ENCODE measurements at places on chromosomes 4 and X.

- no peak for DNase-seq
Measured at GRCh38 chrX:133413218-133413925, 1.9 kb downstream of the GPC4 start.

GRCh38 chr4:63155561-63155960 is 1253.7 kb downstream of the TECRL start:
- DNase-seq: no peak

- no peak for DNase-seq
Measured at GRCh38 chrX:54359408-54359807, 1.6 kb upstream of the WNK3 start.

- DNase-seq: no peak
Measured at GRCh38 chrX:31715675-31716074, 643.8 kb upstream of the FTHL17 start.

DNA sequence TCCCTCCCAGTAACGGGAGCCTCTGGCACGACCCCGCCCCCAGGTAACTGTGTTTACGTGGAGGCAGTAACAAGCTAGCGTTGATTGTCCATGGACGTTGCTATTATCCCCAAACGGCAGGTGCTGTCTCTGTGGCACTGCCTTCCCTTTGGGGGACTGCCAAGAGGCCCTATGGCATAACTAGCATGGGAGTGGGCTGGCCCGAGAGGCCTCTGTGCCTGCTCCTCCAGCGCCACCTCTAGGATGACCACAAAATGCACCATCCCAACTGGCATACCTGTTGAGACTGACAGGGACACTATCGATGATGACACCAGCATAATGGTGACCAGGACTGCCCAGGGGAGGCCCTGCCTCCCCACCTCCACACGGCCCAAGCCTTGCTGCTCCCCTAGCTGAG is 1.5 kb downstream of the SRPK3 start:
- peak; percentile 54 for DNase-seq

DNA sequence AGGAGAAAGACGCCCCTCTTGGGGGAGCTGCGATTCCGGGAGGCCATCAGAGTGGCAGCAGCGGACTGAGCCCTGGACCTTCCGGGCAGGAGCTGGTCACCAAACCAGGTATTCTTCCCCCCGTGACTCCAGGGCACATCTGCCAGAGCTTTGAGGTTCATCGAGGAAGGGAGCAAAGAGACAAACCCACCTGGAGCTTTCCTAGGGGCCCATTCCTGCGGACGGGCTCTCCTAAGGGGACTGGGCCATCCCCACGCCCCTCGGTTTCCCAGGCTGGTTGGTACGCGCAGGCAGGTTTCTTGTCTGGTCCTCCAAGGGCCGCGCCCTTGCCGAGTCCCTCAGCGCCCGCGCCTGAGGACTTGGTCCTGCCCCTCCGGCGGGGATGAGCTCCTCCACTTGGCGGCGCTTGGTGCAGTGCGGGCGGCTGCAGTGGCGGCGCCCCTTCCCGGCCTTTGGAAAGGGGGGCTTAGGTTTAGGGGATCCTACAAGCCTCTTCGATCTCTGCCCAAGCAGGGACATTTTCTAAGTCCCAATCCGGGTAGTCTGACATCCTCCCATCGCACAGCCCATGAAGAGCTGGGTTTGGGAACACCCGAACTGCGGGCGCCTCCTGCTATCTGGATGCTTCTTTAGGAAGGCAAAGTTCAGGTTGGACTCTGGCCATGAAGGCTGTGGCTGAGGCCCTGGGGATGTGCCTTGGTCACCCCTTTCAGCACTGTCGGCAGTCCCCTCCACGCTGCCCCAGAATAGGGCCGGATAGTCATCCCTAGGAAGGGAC is 538 bp downstream of the STBD1 start:
- peak; percentile 22 for DNase-seq

DNA sequence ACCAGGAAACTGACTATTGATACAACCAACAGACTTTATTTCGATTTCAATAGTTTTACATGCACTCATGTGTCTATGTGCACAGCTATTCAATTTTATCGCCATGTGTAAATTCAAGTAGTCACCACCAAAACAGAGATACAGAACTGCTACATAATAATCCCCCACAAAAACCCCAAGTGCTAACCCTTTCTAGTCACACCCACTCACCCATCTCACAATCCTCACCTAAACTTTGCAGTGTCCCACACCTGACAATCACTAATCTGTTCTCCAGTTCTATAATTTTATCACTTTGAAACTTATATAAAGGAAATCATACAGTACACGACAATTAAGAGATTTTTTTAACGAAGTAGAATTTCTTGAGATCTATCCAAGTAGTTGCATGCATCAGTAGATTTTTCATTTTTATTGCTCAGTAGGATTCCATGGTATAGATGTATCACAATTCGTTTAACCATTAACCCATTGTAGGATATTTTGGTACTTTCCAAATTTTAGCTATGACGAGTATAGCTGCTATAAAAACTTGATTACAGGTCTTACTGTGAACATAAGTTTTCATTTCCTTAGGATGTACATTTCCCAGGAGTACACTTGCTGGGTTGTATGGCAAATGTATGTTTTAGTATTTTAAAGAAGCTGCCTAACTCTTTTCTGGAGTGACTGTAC is 85.9 kb downstream of the CASK start:
- no peak for DNase-seq

- no peak for DNase-seq
Measured at GRCh38 chrX:13090339-13091110, 46.1 kb upstream of the FAM9C start.

- no peak for DNase-seq
Measured at GRCh38 chrX:47605024-47605423, 14.6 kb downstream of the SYN1 start.

DNA sequence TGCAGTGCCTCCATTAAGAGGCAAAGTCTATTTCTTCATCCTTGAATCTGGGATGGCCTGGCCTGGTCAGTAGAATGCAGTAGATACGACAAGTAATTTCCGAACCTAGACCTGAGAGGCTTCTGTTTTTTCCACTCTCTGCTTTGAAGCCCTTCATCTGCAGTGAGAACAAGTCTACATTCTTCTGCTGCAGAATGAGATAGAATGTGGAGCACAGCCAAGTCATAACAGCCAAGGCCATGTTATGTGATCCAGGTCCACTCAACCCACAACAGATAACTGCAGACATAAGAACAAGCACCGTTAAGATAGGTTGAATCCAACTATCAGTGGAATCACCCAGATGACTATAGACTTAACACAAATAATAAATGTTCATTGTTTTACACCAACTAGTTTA is 1297.7 kb downstream of the C4orf33 start:
- no peak for DNase-seq

DNA sequence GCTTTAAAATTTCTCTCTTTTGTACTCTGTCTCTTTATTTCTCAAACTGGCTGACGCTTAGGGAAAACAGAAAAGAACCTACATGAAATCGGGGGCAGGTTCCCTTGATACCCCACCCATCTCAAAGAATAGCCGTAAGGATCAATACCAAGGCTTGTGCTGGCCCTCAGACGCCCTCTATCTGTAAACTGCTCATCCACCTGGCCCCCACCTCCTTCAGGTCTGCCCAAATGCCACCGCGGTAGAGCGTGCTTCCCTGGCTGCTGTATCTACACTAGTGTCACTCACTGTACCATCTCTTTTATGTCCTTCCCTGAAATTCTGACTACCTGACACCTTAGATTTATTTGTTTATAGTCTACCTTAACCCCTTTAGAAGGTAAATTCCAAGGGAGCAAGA is 62.8 kb downstream of the SMIM20 start:
- no peak for DNase-seq

DNA sequence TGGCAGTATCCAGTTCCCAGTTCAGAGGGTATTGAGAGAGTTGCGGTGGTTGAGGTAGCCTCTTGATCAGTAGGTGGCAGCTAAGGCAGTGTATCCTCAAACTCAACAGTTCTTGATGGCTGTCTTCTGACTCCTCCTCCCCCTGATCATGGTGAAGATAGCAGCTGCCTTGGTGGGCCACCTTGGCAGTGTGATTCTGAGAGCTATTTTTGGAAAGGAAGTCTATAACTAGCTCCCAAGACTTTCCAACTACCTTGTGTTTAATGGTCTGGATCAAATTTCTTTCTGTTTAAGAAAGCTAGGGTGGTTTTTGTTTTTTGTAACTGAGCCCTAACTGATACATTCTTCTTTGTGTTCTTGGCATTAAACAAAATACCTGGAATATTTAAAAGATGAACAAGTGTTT is 10.5 kb upstream of the TBC1D19 start:
- no peak for DNase-seq

DNA sequence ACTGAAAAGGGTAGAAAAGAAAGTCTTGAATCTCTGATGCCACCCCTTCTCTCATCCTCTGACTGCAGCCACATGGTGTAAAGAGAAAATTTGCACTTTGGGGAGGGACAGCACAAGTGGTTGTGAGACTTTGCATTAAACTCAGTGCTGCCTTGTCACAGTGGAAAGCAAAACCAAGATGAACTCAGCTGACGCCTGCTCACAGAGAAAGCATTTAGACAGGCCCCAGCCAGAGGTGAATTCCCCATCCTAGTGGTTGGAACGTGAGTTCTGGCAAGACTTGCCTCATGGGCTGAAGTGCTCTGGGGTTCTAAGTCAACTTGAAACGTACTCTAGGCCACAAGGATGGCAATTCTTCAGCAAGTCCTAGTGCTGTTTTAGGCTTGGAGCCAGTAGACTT is 1101.4 kb downstream of the ADGRL3 start:
- DNase-seq: no peak

DNA sequence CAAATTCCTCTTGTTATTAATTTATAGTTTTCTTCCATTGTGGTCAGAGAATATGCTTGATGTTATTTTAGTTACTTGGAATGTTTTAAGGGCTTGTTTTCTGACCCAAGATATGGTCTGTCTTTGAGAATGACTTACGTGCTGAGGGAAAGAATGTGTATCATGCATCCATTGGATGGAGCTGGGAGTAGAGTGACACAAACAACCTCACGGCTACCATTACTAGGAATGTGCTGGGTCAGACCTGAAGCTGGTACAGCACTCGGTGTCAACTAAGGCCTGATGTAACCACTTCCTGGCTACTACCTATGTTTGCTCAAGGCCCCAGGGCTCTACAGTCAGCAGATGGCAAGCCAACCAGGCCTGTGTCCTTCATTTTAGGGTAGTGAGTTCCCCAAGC is 257.8 kb downstream of the FAT4 start:
- DNase-seq: no peak

DNA sequence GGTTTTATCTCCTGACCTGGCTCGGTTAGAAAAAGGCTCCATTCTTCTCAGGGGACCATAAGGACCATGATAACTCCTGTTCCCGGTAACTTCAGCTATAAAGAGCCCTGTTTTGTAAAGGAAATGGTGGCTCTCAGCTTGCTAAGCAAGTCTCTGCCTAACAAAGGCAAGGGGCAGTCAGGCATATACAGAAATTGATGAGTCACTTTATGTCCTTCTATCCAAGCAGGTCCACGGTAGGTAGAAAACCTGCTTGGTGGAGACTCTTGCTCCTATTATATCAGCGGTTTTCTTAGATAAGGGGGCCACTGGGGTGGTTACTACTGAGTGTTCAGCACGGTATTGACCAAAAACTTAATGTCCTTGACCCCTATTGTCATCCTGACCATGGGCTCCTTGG is 203.0 kb upstream of the KLF8 start:
- DNase-seq: no peak

DNA sequence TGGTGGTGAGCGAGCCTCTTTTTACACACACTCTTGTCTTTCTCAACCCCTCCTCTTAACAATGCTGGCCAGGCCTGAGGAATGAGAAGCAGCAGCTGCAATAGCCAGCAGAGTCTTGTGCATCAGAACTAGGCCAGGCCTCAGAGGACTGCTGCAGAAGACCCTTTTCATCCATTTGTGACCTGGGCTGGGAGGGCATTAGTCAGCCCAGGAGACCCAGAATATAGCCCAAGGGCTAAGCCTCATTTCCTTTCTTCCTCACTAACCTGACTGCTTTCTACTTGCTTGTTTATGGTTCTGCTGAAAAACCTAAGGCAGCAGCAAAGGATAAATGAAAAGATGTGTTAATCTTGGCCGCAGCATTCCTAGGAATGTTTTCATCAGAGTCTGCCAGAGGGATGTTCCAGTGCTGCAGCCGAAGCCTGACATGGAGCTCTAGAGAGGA is 254.7 kb upstream of the AR start:
- no peak for DNase-seq

DNA sequence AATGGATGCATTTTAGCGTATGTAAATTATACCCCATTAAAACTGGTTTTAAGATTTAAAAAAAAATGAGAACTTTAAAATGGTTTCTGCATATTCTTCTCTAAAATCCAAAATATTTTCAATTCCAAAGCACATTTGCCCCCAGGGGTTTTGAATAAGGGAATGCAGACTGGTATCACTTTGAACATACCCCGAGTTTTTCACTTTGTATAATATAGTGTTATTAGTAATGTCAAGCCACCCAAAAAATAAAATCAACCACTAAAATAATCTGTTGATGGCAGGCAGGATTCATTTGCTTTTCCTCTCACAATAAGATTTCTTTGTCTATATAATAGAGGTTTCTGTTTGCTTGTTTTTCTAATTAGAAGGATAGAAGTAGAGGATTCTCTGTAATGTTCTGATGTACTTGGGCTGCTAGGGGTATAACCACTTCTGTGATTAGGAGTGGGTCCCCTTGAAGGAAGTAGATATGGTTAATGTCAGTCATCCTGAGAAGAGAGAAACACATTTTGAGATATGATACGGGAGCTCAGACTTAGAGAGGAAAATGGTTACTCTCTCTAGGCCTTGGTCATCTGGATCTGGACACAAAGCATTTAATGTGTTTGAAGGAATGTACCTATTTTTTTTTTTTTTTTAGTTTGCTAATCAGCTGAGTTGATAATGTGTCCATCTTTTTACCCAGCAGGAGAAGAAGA is 9.3 kb upstream of the LIN54 start:
- no peak for DNase-seq

GRCh38 chrX:39764441-39764914 is 333.3 kb downstream of the BCOR start:
- no peak for DNase-seq

GRCh38 chr4:89640620-89641366 is 196.2 kb downstream of the SNCA start:
- no peak for DNase-seq

DNA sequence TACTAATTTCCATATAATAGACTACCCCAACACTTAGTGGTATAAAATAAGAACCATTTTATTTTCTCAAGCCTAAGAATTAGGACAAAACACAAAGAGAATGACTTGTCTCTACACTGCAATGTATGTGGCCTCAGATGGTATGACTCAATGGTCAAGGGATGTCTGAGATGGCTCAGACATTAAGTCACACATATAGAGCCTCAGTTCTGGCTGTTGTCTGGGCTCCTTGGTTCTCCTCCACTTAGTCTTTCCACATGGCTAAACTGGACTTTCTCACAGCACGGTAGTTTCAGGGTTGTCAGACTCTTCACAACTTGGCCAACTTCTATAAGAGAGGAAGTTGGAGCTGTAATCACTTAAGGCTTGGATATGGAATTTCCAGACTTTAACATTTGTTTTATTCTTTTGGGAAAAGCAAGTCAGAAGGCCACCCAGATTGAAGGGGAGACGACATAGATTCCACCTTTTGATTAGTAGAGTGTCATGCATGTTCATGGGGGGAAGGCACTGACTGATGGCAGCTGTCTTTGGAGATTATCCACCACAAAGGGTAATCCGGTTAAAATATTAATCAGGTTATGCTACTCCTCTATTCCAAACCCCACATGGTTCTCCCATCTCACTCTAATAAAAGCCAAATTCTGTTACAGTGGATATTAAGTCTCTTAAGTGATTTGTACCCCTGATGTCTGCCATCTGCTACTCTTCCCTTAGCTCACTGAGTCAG is 9.4 kb downstream of the IL15 start:
- no peak for DNase-seq

GRCh38 chrX:6777238-6778002 is 242.5 kb upstream of the VCX3A start:
- no peak for DNase-seq

- no peak for DNase-seq
Measured at GRCh38 chrX:120668357-120668756, 38.5 kb upstream of the C1GALT1C1 start.
